Foreskin keratinocyte (primary cell): ENCODE measurements at places on chromosomes 12 and 14.

DNA sequence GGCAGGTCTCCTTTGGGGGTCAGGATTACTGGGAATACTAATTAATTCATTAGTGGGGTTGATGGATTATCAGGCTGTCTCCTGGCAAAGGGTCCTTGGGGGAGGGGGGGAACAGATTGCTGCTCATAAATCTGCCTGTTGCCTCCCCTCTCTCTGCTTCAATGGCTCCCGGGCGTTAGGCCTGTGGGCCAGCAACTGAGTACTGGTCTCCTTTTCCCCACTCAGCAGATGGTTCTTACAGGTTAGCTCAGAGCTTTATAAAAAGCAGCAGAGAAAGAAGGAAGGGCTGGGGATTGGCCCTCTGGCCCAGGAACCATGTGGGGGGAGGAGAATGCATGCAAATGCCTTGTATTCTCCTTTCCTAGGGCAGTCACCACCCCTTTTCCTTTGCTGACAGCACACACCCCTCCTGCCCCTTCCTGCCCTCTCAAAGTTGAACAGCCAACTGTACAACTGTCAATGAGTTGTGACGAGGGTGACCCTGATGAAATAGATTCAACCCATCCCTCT lies 2.3 kb upstream of the NEUROD4 start:
- no peak for DNase-seq

DNA sequence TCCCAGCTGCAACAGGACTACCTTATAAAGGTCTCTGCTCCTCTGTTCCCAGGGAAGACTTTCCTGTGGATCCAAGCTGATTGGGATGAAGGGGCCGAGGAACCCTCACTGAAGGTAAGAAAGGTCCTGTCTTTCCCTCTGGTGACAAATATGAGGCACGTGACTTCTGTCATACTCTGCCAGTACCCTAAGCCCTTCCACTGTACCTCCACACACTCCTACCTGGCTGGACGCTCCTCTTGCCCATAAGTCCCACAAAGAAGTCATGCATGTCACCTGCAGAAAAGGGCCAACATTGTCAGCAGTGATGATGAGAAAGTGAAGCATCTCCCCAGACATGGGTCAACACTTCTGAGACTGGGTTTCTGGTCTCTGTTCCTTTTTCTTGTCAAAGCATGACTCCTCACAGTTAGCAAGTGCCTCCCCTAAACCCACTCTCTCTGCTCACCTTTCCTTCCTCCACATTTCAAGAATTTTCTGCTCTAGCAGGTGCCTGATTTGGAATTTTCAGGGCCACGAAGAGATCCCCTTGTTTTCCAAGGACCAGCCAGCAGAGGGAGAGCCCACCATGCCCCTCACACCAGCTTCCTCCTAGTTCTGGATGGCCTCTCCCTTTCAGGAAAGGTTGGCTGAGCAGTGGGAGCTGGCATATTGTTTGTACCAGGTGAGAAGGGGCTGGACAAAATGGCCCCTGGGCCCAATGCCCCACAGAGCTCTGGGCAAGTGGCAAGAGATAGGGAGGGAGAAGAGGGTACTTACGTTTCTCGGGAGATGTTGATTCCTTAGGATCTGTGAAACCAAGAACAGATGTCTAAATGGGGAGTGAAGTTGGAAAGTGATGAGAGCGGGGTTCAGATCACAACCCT lies 3.5 kb downstream of the TAC3 start:
- DNase-seq, result no peak

- no peak for DNase-seq
These were observed 13.8 kb downstream of the SLC41A2 start for GRCh38 chr12:104944252-104944651.

DNA sequence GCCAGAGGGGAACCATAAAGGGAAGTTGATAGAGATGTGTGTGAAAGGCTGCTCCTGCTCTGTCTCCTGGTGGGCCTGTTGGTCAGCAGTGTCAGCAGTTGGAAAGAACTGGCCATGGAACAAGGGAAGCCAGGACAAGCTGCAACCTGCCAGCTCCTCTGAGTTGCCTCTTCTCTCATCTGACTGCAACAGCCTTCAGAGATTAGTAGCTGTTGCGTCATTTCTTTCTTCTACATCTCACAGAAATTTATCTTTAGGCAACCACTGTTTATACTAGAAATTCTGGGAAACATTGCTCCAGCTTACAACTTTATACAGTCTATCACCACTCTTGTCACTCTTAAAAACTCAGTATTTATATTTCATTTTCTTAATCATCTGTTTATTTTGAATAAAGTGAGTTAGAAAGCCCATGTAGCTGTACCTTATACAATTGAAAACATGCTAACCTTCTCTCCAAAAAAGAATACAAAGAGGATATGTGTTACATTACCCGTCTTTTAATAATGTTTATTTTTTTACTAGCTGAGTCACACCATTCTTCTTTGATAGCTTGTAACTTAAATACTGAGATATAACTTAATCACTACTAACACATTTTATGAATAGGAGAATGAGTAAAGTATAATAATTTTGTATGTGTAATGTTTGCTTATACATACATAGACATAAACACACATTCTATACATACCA lies 224.2 kb downstream of the LRFN5 start:
- DNase-seq, result peak; percentile 79

- no peak for DNase-seq
These were observed 94.0 kb upstream of the PPM1H start for GRCh38 chr12:63028951-63029350.
